AG10803 (cell line): ENCODE measurements at places on chromosomes 11 and 22.

DNA sequence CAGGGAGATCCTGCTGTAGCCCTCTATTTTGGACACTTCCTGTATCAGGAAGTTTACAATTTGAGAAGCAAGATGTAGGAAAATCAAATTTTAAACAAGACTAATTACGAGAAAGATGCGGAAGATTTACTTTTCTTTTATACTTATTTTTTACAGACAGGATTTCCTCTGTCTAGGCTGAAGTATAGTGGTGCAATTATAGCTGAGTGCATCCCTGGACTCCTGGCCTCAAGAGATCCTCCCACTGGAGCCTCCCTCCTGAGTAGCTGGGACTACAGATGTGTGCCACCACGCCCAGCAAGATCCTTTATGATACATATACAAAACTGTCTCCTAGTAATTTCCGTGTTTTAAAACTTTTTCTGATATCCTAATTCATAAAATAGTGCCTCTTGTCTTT is 17.2 kb upstream of the CARD18 start:
- no peak for DNase-seq

- peak; percentile 33 for DNase-seq
Observed at GRCh38 chr11:95058621-95059020, 8.1 kb upstream of the SRSF8 start.

- peak; percentile 37 for DNase-seq
Observed at GRCh38 chr22:39494471-39495120, 7.5 kb upstream of the MIEF1 start.

DNA sequence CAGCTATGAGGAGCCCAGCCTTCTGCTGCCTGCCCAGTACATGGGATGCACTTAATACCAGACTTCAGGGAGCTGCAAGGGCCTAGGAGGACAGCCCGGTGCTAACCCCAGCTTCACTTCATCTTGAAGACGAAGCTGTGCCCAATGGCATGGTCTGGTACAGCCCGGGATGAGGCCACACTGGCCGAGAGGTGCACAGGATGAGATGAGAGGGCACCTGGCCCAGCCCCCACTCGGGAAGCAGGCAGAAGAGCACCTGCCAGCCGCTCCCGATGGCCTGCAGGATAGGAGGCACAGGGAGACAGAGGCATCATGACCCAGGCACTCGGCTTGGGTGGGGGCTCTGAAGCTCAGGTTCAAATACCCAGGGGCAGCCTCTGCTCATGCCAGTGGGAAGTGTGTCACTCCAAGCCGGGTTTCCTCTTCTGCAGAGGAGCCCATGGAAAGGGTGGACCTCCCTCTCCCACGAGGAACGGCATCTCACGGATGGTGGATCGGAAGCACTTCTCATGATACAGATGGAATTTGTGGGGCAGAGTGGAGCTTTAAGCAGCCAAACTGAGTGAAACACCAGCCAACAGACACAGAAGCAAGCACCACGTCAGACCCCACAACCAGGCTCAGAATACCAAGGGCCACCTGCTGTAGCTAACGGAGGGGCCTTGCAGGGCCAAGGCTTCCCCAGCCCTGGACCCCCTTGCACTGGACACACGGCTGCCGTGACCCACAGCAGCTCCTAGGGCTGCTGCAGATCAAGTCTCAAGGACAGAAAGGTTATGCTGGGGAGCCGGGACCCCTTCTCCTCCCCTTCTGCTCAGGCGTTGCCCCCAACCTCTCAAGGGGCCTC is 875.2 kb downstream of the BRD1 start:
- DNase-seq, result no peak

DNA sequence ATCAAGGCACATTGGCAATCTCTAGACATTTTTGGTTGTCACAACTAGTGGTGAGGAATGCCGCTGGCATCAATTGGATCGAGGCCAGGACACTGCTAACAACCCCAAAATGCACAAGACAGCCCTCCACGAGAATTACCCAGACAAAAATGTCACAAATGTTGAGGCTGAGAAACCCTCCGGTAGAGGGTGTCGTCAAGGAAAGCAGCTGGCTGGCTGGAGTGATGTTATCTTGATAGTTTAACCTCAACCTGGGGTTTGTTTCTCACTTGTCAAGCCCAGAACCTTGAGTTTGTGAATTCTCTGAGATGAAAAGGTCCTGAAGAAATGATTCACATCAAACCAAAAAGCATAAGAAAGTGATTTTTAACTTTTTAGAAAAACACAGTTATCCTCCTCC is 21.1 kb upstream of the TMPRSS13 start:
- no peak for DNase-seq

DNA sequence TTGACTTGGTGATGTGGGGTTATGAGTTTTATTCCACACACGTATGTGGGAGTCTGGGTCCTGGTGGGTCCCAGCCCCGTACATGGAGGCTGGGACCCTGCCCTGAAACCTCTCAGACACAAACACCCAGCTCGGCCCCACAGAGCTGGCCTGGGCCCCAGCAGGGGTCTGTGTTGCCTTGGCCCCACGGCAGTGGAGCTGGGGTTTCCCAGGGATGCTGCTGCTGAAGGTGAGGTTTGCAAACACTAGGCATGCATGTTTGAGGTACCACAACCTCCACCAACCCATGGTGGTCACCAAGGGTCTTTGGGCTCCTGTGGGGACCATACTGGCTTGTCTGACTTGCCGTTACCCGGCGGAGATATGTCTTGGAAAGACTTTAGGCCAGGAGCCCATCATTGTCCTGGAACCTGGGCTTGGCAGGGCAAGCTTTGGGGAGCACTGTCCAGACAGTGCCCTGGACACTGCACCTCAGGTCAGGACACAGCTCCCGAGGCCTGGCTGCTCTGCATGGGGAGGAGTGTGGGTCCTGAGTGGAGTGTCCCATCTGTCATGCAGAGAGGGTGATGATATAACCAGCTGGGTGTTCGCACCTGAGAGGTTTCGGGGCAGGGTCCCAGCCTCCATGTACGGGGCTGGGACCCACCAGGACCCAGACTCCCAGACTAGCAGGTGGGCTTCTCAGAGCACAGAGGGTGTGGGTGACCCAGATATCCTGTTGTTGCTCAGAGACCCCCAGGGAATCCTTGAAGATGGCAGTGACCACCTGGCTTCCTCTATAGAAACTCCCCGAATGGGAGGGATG is 63.3 kb downstream of the KCNQ1 start:
- no peak for DNase-seq

GRCh38 chr11:17571431-17572358 is 24.6 kb downstream of the OTOG start:
- no peak for DNase-seq

GRCh38 chr11:6203327-6203726 is 2.0 kb upstream of the C11orf42 start:
- no peak for DNase-seq

GRCh38 chr11:14967581-14968243 is 4.4 kb downstream of the CALCA start:
- no peak for DNase-seq

DNA sequence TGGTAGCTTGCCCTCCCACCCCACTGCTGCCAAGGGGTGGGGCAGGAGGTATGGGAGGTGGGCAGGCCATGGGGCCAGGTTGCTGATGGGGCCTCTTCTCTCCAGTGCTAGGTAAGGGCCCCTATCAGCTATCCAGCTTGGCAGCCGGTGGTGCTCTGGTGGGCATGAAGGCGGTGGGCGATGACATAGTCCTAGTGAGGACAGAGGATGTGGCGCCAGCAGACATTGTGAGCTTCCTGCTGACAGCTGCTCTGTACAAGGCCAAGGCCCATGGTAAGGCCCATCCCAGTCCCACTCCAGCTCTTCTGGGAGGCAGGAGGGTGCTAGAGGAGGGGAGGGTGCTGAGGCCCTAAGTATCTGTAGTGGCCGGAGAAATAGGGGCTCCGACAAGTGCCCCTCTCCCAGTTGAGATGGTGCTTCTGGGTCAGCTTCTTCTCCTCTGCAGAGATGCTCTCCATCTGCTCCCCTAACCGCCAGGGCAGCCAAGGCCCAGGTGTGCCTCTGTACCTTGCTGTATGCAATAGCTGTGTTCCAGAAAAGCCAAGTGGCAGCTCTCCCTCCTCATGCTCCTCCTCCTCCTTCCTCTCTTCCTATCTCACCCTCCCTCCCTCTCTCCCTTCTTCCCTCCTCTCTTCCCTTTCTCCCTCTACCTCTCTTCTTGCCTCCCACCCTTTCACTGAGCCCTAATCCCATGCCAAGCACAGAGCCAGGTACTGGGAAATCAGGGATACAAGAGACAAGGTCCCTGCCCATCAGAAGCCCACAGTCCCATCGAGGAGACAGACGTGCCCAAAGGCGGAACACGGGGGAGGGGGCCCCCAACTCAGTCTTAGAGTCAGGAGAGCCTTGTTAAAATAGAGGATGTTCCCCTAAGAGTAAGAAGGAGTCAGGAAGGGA is 55.3 kb downstream of the OTOG start:
- no peak for DNase-seq

DNA sequence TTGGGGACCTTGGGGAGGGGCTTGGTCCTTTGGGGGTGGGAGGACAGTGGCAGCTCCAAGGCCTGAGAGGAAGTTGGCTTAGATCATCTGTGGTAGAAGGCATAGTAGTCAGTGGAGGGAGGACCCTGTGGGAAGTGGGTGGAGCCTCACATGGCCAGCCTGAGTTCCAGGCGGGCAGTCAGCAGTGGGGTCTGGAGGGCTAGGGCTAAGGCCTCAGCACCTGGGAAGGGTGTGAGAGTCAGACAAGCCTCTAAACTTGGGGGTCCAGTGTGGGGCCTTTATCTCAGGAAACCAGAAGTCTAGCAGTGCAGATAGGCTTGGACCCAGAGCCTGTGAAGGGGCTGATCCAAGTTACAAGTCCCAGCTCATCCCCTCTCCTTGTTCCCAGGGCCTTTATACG is 4.0 kb downstream of the NLRX1 start:
- DNase-seq, result no peak

DNA sequence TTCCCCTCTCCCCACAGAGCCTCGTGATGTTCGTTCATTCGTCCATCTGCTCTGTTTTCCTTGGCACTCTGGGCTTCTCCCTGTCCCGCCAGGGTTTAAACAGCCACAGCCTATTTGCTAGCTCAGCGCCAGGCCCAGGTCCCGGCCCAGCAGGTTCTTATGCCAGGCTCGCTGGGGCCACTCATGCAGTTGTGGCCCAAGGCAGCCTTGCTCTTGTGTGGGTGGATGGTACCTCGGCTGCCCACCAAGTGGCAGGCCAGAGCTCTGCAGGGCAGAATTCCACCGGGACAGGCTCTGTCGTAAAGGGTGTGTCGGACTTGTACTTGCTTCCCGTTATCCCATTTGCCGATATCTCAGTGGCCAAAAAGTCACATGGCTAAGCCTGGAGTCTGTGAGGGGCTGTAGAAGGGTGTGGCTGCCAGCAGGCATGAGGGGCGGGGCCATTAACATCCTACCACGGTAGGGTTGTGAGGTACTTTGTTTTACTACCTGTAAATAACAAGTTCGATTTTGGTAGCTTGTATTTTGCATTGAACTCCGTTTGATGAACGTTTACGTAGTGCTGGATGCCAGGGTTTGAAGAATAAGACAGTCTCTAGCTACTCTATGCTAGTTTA is 7.9 kb downstream of the FAM118A start:
- peak; percentile 57 for DNase-seq

DNA sequence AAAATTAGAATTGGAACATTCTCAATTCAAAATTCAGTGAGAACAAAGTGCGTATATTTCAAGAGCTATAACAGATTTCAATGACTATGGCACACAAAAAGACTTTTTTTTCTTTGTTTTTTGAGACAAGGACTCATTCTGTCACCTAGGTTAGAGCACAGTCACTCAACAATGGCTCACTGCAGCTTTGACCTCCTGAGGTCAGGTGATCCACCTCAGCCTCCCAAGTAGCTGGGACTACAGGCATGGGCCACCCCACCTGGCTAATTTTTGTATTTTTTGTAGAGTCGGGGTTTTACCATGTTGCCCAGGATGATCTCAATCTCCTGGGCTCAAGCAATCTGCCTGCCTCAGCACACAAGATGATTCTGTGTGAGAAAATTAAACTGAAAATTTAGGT is 51.5 kb downstream of the PIK3C2A start:
- no peak for DNase-seq

DNA sequence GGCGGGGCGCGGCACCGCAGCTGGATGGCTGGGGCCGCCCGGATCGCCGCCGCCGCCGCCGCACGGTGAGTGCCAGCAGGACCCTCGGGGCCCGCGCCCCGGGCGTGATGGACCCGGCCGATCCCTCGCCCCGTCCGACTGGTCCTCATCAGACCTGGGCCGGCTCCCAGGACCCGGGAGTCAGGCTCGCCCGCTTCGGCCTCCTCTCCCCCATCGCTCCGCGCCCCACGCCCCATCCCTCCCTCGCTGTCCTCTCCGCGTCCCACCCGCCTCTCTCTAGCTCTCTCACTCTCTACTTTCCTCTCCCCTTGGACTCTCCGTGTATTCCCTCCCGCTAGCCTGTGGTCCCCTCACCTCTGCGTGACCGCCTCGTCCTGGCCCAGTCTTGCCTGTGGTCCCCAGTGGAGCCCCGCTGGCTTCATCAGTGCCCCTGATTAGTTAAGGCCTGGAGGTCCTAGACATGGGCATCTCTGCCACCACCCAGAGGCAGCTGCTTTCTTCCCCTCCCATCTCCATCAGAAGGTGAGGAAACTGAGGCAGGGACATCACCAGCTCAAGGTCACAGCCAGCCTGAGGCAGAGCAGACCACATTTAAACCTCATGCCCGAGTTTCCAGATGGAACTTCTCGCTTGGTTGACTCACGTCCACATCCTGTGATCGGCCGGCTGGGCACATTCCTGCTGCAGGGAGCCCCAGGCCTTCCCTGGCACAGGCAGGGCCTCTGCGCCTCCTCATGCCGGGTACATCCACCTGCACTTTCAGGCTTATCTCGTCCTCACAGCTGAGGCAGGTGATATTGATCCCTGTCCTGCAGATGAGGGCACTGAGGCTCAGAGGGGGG is 429 bp downstream of the SLC39A13 start:
- peak; percentile 87 for DNase-seq

- peak; percentile 47 for DNase-seq
Observed at GRCh38 chr11:46238078-46238966, 39.1 kb upstream of the CREB3L1 start.

- DNase-seq, result no peak
Observed at GRCh38 chr11:12942157-12942556, 67.0 kb upstream of the RASSF10 start.

DNA sequence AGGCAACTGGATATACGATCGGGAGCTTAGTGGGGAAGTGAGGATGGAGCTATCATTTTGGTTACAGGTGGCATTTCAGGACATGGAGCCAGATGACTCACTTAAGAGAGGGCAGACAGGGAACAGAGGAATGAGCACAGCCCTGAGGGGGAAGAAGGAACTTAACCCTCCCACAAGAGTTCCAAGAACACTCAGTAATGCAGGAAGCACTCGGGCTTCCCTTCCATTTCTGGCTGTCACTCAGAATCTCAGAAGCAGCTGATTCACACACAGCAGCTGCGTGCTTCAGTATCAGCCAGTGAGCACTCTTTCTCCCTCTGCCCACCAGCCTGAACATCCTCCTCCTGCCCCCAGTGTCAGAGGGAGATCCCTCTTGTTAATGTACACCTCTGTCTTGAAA is 34.8 kb downstream of the EFCAB6 start:
- peak; percentile 79 for DNase-seq

DNA sequence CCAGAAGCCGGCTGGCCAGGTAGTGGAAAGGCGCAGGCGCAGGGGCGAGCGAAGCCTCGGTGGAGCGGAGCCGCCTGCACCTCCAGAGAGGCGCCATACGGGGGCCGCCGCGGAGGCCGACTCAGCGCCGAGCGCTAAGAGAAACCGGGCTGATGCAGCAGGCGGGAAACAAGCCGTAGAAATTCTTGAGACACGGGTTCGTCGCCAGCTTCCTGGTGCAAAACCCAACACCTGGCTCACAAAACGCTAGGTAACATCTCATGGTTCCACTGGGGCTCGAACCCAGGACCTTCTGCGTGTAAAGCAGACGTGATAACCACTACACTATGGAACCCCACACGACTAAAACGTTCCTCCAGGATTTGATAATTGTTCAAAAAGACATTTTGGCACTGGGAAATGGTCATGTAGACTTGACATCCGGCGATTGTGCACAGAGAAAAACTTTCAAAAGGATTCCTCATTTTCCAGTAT is 39.1 kb downstream of the OR4D9 start:
- peak; percentile 95 for DNase-seq
